ENCODE measurements at places on chromosomes 13 and 19. TPM values are rescaled to one million over a fixed set of nuclear protein-coding genes. Genes with fewer than 3 reads are reported as not detected.

DNA sequence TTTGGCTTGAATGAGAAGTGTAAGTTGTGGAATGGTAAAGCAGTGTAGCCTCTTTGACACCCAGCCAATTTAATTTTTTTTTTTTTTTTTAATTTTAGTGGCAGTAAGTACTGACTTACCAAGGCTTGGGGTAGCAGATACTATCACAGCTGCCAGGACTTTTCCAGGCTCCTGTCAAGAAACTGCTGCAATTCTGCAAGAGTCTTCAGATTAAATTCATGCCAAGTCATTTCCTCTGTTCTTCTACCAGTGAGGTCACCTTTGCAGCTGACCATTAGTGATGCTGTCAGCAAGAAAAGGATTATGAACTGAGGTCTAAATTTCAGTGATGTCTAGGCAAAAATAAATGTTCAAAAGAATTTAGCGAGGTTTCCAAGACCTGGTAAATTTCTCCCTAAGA lies 91.2 kb downstream of the GGACT start:
- DNase-seq = peak; percentile 48

GRCh38 chr13:93786846-93787489 lies 560.4 kb downstream of the GPC6 start:
- no peak for DNase-seq

DNA sequence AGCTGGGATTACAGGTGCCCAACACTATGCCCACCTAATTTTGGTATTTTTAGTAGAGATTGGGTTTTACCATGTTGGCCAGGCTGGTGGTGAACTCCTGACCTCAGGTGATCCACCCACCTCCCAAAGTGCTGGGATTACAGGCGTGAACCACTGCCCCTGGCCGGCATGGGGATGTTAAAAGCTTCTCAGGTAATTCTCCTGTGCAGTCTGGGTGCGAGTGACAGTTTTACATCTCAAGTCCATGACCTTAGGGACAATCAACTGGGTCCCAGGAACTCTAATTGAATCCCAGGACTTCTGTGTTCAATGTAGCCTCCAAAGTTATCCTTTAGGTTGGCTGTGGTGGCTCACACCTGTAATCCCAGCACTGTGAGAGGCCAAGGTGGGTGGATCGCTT lies 100.1 kb upstream of the TSHZ3 start:
- no peak for DNase-seq

- no peak for DNase-seq
Measured at GRCh38 chr13:41470196-41470595, 12.8 kb downstream of the RGCC start.

DNA sequence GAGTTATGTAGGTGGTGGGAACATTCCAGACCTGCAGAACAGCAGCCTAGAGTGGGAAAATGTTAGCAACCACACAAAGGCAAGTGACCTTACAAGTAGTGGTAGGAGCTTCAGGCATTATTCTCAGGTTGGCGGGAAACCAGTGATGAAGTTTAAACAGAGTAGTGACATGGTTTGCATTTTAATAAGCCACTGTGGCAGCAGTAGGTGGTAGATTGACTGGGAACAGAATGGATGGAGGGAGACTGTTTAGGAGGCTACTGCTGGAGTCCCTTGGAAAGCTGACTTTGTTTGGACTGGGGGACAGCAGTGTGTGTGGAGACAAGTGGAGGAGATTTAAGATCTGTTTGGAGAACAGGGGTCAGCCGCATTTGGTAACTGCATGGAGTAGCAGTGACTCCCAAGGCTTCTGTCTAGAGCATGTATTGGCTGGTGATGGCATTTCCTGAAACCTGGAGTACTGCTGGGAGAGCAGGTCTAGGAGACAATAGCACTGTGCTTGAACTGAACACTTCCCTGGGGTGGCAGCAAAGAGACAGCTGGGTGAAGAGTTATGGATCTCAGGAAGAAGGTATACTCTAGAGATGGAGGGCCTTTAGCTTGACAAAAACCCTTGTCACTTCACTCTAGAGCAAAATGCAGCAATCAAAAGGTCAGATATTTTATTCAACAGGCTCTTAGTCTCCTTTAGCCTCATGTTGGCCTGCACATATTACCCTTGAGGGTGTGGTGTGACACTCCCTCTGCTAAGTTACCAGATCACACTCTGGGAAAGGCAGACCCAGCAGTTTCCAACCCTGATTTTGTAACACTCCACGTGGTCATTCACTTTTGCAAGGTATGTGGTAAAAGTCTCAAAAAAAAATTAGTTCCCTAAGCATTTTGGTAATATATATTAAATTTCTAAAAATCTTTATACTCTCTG lies 70.3 kb downstream of the DHRS12 start:
- peak; percentile 49 for DNase-seq

DNA sequence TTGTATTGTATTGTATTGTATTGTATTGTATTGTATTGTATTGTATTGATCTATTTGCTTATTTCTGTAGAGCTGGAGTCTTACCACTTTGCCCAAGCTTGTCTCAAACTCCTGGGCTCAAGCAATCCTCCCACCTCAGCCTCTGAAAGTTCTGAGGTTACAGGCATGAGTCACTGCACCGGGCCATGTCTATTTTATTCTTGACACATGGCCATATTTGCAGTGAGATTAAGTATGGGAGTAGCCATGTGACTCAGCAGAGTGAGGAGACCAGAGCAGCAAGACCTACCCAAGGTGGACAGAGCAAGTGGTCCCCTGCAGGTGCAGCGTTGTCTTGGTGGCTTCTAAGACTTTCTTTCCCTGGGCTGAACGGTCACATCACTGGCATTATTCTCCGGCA lies 49.1 kb upstream of the UBAC2 start:
- DNase-seq = peak; percentile 94

Gene CCNA1
- total RNA-seq = 0.05 TPM

Gene ZNF135
- 1.8 TPM for total RNA-seq
